ENCODE measurements at places on chromosomes 12 and 14.

DNA sequence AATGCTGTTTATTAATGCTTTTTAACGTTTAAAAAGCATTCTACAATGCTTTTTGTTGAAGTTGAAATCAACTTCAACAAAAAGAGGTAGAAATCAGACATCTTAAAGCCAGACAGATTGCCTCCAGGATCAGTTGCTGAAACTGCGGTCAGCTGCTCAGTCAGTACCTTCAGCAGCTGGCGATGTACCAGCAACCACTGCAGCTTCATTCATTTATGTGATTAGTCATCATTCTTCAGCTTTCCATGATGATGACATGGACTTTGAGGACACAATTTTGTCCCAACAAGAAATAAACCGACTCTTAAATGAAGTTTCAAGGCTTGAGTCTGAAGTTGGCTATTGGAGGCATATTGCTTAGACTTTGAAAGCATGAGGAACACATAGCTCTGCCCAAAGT lies 31.5 kb upstream of the NUAK1 start:
- no peak for DNase-seq

DNA sequence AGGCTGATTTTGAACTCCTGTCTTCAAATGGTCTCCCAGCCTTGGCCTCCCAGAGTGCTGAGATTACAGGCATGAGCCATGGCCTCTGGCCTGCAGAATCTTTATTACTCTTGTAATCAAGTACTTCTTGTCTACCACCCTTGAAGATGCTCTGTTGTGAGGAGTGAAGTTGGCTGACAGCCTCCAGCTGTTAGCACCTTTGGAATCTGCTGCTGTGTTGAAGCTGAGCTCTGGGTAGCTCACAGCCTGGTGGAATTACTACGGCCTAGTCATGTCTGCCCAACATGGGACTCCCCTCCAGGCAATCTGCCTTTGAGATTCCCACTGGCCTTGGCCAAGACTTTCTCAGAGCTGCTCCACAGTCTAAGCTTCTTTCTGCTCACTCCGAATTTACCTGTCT lies 5.8 kb upstream of the C12orf75 start:
- DNase-seq: no peak

DNA sequence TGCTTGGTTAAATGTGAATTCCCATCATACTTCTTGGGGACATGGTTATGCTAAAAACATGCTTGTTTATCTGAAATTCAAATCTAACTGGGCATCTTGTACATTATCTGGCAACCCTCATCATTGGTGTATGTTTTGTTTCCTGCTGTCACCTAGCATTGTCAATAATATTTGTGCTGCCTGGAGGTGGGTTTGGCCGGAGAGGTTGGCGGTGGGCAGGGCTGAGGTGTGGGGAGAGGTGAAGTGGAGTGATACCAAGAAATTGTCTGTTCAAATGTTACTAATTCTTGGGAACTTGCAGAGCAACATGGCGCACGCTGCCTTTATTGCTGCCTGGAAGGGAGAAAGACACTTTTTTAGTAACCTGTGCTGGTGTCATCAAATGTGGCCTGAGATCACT lies 280.5 kb downstream of the VRK1 start:
- no peak for DNase-seq

GRCh38 chr12:112676507-112676906 lies 115.0 kb upstream of the RPH3A start:
- no peak for DNase-seq

GRCh38 chr14:92340071-92340470 lies 17.1 kb downstream of the SLC24A4 start:
- no peak for DNase-seq

DNA sequence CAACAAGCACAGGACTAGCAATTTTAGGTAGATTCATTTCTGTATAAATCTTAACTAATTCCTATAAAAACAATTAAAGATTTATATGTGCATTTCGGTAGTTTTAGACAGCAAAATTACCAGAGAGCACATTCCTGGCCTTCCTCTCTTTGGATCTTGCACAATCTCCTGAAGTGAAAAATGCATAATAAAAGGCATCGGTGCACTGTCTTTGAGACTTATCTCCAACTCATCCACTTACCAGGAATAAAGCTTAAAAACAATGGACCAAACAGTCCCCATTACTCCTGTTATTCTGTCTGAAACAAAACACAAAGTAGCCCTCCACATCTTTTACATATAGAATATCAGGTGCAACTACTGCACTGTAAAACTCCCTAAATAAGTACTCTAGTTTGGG lies 69.3 kb downstream of the HECTD1 start:
- no peak for DNase-seq

- DNase-seq: no peak
These were observed 368.6 kb upstream of the USP15 start for GRCh38 chr12:61891632-61892031.
